ENCODE measurements at places on chromosomes 7 and 10. TPM values are rescaled to one million over a fixed set of nuclear protein-coding genes. Genes with fewer than 3 reads are reported as not detected.

The CPA5 gene
- 0.54 TPM for polyA plus RNA-seq

The ITIH5 gene
- 23.3 TPM for polyA plus RNA-seq

The PTF1A gene
- not detected for polyA plus RNA-seq

The PCGF5 gene
- polyA plus RNA-seq, result 26.8 TPM

The ARHGAP19 gene
- 5.3 TPM for polyA plus RNA-seq

The DNAJB9 gene
- polyA plus RNA-seq, result 33.5 TPM

The LDB3 gene
- polyA plus RNA-seq, result 3.3 TPM

- no peak for DNase-seq
These were observed 6.2 kb downstream of the SNX13 start for GRCh38 chr7:17934094-17934493.

GRCh38 chr10:113959383-113959760 is 84.3 kb upstream of the ADRB1 start:
- no peak for DNase-seq

GRCh38 chr10:29541422-29542210 is 93.2 kb downstream of the SVIL start:
- DNase-seq, result no peak

DNA sequence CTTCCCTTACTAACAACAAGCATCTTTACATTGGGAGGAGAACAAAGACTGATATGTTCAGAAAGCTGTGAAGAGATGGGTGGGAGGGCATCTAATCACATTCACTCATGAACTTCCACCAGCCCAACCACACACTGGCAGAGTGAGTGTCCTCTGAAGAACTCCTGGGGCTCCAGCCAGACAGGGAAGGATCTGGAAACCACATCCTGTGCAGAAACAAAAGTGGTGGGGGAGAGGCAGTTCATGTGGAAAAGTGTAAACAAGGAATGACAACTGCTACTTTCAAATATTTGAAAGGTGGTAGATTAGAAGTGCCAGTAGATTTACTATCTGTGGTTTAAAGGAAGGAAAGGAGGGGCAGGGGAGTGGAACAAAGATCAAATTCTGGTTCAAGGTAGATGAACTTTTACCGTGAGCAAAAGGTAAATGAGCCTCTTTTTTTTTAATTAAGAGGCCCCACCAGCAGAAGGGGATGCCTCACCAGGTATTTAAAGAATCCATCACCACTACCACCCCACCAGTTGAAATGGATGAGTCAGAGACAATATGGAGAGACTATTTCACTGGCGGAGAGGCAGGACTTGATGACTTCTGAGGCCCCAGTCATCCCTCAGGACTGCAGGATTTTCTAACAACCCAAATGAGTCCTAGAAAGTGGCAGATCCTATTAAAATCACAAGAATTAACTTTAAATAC is 34.5 kb downstream of the GOT1 start:
- peak; percentile 47 for DNase-seq

DNA sequence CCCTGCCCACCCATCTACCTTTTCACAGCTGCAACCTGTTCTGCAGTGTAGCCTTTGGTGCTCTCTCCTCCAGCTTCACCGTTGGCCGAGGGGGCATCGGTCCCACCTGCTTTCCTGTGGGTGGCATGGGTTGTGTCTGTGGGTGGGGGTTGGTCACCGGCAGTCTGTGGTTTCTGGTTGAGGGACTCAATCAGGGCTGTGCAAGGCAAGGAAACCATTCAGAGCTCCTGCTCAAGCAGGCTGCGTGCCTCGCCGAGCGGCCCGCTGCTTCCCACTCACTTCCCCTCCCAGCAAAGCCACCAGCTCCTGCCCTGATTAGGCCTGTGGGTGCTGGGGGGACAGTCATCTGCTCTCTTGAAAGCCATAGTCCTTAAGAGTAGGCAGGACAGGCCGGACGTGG is 9.8 kb downstream of the DNAJB12 start:
- DNase-seq, result no peak

DNA sequence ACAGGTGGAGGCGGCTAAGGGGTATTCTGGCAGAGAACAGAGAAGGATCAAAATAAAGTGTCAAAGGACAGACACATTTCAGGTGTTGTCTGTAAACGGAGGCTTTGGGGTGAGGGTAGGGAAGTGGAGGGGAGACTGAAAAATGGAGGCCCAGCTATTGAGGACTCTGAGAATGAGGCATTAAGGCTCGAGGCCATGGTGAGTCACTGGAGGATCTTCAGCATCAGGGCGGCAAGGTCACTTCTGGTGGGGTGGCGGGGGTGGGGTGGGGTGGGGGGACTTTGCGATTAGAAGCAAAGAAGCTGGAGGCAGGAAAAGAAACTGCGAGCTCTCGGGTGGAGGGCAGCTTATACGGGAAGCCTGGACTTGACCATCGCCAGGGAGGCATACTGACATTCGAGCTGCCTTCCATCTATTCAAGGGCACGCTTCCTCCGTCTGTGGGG is 58.4 kb upstream of the PCGF5 start:
- DNase-seq, result no peak

- no peak for DNase-seq
These were observed 85.4 kb downstream of the ICA1 start for GRCh38 chr7:8176370-8177081.

DNA sequence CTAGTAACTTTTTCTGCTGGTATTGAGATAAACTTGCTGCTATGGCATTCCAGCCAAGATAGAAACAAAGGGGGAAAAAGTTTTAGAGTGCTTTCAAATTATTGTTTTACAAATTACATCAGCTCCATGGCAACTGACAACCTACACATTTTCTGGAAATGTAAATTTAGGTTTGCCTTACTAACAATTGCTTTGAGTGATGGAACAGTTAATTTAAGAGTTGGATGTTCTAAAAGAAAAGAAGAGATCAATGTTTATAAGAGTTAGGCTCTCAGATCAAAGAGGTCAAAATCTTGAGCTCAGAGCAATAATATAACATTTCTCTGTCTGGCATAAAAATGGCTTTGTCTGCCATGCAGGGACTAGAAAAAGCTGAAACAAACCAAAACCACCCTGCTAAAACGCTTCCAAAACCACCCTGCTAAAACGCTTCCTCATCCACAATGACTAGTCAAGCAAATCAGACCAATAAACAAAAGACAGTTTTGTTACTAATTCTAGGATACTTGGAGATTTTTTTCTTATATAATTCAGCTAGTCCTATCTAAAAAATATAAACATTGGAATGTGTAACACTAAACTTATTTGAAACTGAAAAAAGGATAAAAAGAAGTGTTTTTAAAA is 32.3 kb downstream of the ORC5 start:
- no peak for DNase-seq

GRCh38 chr7:17434191-17434590 is 135.7 kb downstream of the AHR start:
- DNase-seq, result no peak

GRCh38 chr10:62422068-62422590 is 48.0 kb downstream of the ZNF365 start:
- DNase-seq, result no peak

GRCh38 chr10:132996603-132997343 is 54.4 kb upstream of the CFAP46 start:
- DNase-seq, result peak; percentile 60

DNA sequence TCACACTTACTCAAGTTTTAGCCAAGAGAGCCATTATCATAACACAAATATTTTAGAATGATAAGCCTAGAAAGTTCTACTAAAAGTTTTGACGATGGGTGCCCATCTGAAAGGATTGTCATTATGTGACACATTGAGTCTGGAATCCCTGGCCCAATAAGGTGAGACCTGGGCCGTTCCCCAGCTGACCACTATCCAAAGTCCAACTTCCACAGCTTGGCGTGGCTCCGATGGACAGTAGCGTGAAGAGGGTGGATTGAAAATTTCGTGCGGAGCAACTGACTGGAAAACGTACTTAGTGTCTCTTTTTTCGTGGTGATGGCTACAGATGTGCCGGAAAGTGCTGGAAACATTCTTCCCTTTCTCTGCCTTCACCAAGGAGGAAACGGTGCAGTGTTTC is 439.0 kb upstream of the ZMIZ1 start:
- DNase-seq, result no peak

- DNase-seq, result no peak
These were observed 8.5 kb downstream of the SFTPD start for GRCh38 chr10:79940431-79940830.
